Endothelial cell (in vitro differentiated cells): ENCODE measurements at places on chromosomes 11 and 22.

DNA sequence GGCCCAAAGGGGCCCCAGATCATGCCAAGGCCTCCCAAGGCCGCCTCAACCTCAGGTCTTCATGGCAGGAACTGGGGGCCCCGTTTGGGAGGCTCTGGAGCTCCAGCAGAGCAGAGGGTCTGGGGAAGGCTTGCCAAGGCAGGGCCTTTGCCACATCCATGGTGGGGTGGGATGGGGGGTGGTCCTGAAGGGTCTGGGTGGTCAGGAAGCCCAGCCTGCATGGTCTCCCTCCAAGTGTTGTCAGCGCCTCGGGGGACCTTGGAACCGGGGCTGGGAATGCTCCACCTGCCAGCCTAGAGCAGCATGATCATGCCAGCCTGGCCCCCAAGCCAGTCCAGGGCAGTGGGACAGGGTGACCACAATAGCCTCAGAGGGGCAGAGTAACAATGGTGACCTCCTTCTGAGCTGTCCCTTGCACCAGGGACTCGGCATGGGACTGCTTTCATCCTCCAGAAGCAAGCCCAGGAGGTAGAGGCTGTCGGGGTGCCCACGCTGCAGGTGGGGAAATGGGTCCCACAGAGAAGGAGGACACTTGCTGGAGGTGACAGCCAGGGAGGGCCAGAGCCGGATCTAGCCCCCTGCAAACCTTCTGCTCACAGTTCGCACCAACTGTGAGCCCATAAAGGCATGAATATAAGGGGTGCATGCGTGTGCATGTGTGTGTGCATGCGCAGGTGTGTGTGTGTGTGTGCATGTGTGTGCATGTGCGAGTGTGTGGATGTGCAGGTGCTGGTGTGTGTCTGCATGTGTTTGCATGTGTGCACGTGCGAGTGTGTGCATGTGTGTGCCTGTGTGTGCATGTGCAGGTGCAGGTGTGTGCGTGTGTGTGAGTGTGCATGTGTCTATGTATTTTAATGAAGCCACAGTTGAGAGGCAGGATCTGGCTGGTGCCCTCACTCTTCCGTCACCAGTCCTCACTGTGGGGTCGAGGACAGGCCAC lies 63.8 kb downstream of the MYEOV start:
- DNase-seq: no peak

- DNase-seq: no peak
Measured at GRCh38 chr11:122277493-122277892, 161.5 kb upstream of the BLID start.

DNA sequence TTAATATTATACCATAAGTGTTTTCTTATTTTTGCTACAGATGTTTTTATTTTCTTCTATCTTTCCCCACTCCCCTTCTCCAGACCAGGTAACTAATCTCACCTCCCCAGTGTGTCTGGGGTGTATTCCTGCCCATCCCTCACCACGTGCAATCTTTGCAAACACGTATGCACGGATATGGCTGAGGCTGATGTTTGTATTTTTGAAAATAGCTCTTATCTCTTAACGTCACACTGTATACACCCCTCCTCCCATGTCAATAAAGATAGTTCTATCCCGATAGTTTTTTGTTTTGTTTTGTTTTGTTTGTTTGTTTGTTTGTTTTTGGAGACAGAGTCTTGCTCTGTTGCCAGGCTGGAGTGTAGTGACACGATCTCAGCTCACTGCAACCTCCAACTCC lies 127.5 kb downstream of the FBXO7 start:
- DNase-seq: no peak

DNA sequence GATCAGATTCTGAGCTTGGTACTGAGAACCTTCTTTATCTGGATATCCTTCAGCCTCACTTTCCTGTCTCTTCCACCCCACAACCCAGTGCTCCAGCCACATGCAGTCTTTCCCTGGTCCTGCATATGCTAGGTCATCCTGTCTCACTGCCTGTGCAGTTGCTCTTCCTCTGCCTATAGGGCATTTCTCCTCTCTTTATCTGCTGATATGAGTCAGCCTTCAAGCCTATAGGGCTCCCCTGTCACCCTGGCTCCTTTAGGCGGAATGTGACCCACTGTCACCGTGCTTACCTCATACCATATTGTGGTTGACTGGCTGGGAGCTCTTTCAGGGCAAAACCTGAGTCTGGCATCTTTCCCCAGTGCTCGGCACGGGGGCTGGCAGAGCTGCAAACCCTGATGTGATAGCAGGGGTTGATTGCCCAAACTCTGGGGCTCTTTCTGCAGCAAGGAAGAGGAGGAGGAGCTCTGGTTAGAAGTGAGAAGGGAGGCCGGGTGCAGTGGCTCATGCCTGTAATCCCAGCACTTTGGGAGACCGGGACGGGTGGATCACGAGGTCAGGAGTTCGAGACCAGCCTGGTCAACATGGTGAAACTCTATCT lies 26.3 kb downstream of the MEI1 start:
- no peak for DNase-seq

GRCh38 chr22:43255299-43255698 lies 68.4 kb upstream of the TTLL12 start:
- no peak for DNase-seq

- no peak for DNase-seq
Measured at GRCh38 chr11:66950112-66950535, 8.1 kb downstream of the PC start.

DNA sequence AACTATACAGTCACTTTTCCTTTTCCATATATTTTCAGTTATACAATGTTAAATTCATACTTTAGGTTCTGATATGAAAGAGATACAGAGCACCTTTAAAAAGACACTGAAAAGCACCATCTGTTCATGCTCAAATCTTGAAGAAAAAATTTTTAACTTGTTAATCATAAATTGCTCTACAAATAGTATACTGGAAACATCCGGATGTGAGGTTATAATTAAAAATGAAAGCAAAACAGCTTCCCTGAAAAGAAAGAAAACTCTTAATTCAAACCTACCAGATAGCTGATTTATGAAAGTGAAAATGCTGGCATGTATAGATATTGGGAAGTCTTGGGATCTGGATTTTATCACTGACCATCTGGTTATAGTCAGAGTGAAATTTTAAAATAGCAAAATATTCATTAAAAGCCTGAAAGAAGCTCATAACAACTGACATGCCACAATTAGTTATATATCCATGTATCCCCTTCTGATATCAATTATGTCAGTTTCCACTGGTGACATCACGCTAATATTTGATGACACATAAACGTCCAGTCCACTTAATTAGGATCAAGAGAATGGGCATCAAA lies 740.0 kb downstream of the DLG2 start:
- no peak for DNase-seq

- no peak for DNase-seq
Measured at GRCh38 chr22:25704701-25705100, 37.3 kb upstream of the MYO18B start.

DNA sequence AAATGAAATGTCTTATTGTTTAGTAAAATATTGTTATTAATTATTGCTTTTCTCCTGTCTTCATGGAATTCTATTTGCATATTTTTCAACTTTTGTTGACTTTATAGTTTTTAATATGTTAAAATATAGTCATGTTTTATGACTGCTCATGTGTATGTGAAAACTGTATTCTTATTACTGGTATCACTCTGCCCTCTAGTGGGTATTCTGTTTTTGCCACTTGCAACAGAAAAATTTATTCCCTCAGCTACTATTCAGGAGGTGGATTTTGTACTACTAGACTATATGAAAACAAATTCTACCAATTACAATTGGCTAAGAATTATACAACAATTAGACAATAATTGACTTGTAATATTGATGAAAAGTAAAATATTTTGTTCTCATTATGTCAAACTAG lies 45.0 kb downstream of the OR4C6 start:
- no peak for DNase-seq

DNA sequence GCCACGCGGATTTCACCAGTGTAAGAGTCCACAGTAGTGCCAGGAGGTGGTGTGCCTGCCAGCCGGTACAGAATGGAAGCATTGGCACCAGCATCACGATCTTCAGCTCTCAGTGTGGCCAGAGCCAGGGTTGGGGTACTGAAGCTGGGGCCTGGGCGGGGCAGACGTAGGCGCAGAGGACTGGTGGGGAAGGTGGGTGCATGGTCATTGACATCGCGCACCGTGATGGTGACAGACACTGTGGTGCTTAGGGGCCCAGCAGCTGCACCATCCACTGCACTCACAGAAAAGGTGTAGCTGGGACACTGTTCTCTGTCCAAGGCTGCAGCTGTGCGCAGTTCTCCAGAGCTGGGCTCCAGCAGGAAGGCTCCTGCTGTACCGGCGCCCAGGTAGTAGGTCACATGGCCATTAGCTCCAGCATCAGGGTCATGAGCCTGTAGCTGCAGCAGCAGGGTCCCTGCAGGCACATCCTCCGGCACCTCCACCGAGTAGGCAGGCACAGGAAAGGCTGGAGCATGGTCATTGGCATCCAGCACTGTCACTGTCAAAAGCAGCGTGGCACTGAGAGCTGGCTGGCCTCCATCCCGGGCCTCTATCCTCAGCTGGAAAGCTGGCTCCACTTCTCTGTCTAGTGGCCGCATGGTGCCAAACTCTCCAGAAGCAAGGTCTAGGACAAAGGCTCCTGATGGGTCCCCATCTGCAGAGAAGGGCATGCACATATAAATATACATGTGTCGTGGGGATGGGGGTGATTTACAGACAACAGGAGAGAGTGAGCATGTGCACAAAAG lies 7.9 kb upstream of the TPP1 start:
- DNase-seq: no peak

GRCh38 chr22:24138649-24139420 lies 42.5 kb upstream of the SUSD2 start:
- no peak for DNase-seq
